ENCODE measurements at places on chromosomes 3 and 15. TPM values are rescaled to one million over a fixed set of nuclear protein-coding genes. Genes with fewer than 3 reads are reported as not detected.

The IL17RE gene
- total RNA-seq = 0.12 TPM

The ISL2 gene
- 3.0 TPM for total RNA-seq

The BRPF1 gene
- 23.4 TPM for total RNA-seq

The CPNE9 gene
- total RNA-seq = 0.06 TPM

The UQCRC1 gene
- total RNA-seq = 162 TPM

The VEPH1 gene
- not detected for total RNA-seq

The IQCF5 gene
- not detected for total RNA-seq

The CFAP20DC gene
- total RNA-seq = not detected

The C3orf20 gene
- not detected for total RNA-seq
